ENCODE measurements at places on chromosomes 6 and 20.

- DNase-seq: no peak
These were observed 654.8 kb downstream of the UTRN start for GRCh38 chr6:144939921-144940320.

GRCh38 chr6:8499540-8499939 lies 64.2 kb upstream of the SLC35B3 start:
- no peak for DNase-seq

GRCh38 chr20:25316506-25317190 lies 68.8 kb downstream of the PYGB start:
- no peak for DNase-seq

DNA sequence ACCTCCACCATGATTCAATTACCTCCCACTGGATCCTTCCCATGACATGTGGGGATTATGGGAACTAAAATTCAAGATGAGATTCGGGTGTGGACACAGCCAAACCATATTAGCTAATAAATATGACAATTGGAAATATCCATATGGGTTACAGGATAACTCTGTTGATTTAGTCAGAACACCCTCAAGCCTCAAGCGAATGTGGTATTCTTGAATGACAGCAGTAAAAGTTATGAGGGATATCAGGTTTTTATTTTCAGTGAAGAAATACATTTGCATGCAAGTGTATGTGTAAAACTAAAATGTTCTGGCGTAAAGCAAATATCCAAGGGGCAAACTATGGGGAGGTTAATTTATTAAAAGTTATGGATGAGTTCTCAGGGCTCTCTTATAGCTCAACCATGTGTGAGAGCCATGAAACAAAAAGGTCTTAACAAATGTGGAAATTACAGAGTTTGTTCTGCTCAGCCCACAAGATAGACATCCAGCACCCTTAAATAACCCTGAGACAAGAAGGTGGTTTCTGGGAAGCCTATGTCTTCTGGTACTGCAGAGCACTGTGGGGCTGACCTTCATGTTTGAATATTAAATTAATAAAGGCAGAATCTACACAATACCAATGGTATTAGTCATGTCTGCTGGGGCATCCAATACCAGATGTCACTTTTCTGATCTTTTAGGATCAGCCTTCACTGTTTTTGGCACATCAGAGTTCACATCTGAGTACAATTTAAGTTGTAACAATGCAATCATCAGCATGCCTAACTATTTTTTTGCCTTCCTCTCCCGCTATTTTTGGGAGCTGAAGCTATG lies 370.5 kb upstream of the RSPO3 start:
- no peak for DNase-seq

GRCh38 chr6:165704045-165704748 lies 41.2 kb upstream of the PDE10A start:
- DNase-seq: no peak

DNA sequence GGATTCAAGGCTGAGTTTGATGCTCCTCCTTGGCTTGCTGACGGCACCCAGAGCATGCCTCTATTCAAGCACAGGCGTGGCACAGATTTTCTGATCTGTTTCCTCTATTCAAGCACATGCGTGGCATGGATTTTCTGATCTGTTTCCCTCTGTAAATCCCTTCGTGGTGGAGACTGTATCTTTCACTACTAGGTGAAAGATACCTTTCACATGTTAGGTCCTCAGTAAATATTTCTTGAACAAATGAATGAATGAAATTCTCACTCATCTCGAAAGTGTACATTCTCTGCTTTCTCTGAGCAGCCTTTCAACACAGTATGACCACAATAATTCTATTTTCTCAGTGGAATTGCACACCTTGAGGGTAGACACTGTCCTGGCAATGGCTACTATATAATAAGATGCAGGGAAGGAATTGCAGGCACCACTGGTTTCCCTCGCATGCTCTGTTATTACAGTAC lies 72.6 kb upstream of the F13A1 start:
- DNase-seq: no peak

DNA sequence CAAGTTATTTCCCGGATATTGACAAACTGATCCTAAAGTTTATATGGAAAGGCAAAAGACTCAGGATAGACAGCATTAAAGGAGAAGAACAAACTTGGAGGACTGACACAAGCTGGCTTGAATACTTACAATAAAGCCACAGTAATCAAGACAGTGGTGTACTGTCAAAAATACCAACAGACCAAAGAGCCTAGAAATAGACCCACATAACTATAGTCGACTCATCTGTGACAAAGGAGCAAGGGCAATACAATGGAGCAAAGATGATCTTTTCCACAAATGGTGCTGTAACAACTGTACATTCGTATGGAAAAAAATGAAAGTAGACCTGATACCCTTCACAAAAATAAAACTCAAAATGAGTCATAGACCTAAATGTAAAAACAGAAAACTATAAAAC lies 46.0 kb downstream of the ABHD12 start:
- DNase-seq: no peak

DNA sequence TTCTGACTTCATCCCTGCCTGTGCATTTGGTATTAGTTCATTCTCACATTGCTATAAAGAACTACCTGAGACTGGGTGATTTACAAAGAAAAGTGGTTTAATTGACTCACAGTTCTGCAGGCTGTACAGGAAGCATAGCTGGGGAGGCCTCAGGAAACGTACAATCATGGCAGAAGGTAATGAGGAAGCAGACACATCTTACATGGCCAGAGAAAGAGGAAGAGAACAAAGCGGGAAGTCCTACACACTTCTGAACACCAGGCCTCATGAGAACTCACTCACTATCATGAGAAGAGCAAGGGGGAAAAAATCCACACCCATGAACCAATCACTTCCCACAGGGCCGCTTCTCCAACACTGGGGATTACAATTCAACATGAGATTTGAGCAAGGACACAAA lies 303.9 kb downstream of the CBLN4 start:
- no peak for DNase-seq

- no peak for DNase-seq
These were observed 165.1 kb upstream of the SLC24A3 start for GRCh38 chr20:19047040-19047950.

- DNase-seq: no peak
These were observed 226.5 kb downstream of the MAFB start for GRCh38 chr20:40462566-40462965.

- DNase-seq: no peak
These were observed 50.8 kb downstream of the RPF2 start for GRCh38 chr6:111032484-111033140.

DNA sequence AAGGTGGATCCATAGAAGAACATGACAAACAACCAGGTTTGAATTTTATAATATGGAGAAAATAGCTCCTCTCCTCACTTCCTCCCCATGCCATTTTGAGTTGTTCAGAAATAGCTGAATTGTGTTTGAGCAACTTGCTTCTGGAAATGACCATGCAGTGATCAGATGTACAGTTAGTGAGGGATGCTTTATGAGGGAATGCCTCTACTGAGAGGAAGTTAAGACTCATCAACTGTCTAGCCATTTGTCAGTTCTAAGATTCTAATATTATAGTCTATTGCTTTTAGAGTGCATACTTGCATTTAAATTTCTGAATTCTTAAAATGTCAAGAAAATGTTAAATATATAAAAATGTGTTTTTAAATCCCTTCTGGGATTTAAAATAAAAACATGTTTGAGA lies 3.8 kb downstream of the LAMA2 start:
- no peak for DNase-seq

GRCh38 chr20:53124075-53124551 lies 152.0 kb downstream of the TSHZ2 start:
- no peak for DNase-seq

DNA sequence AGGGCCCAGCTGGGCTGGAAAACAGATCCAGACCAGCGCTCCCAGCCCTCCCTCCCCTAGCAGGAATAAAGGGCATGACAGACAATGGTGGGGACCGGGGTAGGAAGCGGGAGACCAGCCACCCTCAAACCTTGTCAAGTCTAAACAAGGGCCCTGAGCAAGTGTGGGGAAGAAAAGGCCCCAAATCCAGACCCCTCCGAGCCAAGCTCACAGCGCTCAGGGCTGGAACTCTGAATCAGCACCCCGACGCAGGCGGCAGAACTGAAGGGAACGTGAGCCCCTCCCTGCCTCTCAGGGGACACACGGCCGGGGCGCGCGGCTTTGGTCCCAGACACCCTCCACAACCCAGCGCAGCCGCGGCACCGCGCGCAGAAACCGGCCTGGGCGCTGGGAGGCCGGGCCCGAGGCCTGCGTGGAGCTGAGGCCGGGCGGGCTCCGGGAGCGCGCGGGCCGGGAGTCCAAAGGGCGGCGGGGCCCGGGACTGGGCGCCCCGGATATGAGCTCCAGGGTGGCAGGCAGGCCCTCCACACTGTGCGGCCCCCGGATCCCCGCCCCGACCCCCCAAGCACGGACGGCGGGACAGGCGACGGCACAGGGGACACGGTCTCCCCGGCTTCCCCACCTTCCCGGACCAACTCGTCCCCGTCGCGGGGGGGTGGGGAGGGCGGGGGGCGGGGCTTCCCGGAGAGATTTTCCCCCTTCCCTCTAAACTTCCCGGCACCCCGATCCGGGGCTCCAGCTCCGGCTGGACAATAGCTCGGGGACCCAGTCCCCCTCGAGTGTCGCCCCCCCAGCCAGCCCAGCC lies 641 bp downstream of the TEAD3 start:
- no peak for DNase-seq

GRCh38 chr6:90087106-90087833 lies 193.0 kb downstream of the GJA10 start:
- DNase-seq: no peak

GRCh38 chr6:102216232-102216631 lies 822.7 kb downstream of the GRIK2 start:
- no peak for DNase-seq

DNA sequence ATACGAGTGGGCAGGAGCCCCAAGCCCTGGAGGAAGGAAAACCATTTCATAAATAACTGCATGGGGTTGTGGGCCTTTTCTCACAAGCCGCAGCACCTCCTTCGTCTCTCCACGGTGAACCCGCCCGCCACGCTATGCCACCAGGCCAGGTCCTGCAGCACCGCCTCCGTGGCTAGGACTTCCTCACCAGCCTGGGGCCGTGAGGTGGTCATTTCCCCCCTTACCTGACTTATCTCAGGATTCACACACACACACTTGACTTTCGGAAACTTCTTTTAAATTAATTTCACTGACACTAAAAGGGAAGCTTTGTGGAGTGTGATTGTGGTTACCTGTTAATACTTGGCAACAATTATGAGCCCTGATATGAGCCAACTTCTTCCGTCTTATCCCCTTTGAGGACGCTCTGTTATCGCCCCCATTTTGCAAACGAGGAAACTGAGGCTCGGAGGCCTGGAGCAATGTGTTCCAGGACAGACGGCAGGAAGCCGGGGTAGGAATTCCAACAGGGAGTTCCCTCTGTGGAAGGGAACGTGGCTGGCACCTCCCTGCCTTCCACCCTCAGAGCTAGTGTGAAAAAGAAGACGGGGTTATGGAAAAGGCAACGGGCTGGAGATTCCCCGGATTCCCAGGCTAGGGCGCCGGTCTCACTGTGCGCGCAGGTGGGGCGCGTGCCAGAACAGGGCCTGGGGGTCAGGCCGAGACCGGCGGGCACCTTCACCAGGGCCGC lies 817 bp upstream of the SLCO4A1 start:
- DNase-seq: no peak

DNA sequence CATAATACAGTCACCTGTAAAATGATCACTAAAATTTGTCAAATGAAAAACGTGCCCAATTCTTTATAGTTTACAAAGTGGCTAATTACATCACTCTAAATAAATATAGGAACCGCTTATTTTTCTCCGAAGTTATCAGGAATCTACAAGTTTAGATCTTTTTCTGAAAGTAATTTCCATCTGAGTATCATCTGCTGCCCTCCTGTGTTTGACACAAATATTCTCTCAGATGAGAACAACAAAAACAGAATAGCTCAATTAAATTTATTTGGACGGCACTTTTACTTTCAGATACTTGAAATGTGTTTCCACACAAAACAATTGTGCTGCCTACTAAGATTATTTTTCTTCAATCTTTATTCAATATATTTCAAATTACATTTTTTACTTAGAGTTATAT lies 5.0 kb downstream of the SF3B5 start:
- DNase-seq: no peak

GRCh38 chr20:13800728-13801134 lies 15.9 kb downstream of the NDUFAF5 start:
- DNase-seq: peak; percentile 38

DNA sequence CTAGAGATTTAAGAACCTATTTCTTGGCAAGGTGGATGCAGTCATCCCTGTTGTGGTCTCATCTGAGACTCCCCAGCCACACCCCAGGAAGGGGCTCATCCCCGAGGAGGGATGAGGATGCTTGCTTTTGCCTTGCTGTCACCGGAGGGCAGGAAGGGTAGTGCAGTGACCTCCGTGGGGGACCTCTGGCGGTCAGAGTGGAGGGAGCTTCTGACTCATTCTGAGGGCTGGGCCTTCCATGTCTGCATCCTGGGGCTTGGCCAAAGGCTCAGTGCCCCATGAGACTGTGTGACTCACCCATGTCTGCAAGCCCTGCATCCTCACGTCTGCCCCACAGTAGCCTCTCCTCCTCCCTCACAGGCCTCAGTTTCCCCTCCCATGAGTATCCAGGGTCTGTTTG lies 38.7 kb downstream of the UQCC2 start:
- no peak for DNase-seq

DNA sequence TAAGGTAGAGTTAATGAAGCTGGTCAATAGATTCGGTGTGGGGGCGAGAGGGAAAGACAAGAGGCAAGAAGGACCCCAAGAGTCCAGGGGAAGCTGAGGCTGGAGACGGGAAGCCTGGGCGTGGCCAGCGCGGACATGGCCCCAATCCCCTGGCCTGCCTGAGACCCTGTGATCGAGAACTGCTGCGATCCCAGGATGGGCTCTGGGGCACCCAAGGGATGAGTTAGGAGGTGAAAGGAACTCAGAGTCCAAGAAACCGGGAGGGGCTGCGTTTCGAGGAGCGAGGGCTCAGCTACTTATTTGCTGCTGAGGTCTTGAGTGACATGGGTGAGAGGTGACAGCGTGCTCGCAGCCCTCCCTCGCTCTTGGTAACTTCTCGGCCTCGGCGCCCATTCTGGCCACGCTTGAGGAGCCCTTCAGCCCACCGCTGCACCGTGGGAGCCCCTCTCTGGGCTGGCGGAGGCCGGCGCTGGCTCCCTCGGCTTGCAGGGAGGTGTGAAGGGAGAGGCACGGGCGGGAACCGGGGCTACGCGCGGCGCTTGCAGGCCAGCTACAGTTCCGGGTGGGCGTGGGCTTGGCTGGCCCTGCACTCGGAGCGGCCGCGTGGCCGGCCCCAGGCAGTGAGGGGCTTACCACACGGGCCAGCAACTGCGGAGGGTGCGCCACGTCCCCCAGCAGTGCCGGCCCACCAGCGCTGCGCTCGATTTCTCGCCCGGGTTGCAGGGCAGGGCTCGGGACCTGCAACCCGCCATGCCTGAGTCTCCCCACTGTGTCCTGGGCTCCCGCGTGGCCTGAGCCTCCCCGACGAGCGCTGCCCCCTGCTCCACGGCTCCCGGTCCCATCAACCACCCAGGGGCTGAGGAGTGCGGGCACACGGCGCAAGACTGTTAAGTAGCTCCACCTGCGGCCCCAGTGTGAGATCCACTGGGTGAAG lies 58.2 kb downstream of the IRF4 start:
- DNase-seq: no peak

All from amygdala (tissue), 56 donors.